ENCODE measurements at places on chromosomes 11 and 22. TPM values are rescaled to one million over a fixed set of nuclear protein-coding genes. Genes with fewer than 3 reads are reported as not detected.

ARL14EP gene
- 28.1 TPM for total RNA-seq

- no peak for DNase-seq
Measured at GRCh38 chr11:40417627-40418026, 1041.8 kb downstream of the LRRC4C start.

LINC01488 gene
- total RNA-seq = not detected

- peak; percentile 75 for DNase-seq
Measured at GRCh38 chr22:31969789-31970489, 25.6 kb downstream of the YWHAH start.

GRCh38 chr11:107801641-107802040 lies 56.9 kb downstream of the SLC35F2 start:
- DNase-seq = no peak
